ENCODE measurements at places on chromosomes 1 and 21.

DNA sequence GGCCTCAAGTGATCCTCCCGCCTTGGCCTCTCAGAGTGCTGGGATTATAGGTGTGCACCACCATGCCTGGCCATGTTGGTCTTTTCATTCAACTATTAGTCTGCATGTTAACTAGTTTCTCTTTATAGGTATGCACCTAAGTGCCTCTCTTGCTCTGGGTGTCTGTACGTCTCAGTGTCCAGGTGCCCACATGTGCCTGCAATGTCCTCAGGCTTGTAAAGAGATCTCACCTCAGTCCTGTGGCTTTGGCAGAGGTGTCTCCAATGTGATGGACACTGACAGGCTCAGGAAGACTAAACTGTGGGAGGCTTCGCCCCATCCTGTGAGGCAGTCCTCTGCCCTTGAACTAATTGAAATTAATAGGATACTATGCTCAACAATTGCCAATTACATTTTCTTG is 526.3 kb downstream of the PTPRU start:
- no peak for DNase-seq

DNA sequence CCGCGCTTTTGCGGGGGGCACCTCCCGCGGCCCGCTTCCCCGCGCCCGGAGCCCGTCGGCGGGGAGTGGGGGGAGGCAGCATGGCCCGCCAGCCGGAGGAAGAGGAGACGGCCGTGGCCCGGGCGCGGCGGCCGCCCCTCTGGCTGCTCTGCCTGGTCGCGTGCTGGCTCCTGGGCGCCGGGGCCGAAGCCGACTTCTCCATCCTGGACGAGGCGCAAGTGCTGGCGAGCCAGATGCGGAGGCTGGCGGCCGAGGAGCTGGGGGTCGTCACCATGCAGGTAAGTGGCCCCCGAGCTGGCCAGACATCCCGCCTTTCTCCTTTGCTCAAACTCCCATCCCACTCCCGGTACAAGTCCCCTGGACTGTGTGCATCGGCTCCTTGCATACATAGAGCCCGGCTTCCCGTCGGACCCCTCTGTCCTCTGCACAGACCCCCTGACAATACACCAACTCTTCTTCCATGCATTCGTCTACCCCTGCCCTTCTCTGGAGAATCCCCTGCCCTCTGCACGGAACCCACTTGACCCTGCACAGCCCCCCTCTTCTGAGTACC is 812 bp downstream of the CACHD1 start:
- DNase-seq: peak; percentile 52

- no peak for DNase-seq
Observed at GRCh38 chr1:157504646-157505045, 47.7 kb downstream of the FCRL5 start.

DNA sequence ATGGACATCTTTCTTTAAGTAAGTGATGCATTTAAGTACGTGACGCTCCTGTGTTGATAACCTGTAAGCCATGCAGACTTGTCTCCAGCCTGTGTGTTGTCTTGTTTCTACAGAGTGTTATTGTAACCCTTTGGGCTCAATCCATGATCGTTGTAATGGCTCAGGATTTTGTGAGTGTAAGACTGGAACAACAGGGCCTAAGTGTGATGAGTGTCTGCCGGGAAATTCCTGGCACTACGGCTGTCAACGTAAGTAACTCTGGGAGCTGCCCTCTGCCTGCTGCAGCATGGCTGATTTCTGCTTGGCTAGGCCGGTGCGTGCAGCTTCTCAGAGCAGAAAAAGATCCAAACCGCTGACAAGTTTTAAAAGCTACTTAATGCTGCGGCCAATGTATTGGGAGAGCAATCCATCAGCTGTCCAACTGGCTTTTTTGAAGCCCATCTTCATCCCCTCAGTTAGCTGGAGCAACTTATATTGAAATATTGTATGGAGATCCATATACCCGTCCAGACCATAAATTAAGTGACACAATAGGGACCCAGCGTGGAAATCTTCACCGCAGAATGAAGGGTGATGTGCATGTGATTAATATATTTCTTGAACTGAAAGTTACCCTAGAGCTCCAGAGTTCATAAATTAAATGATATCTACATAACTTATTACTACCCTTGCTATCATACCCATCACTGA is 295.9 kb downstream of the NTNG1 start:
- DNase-seq: no peak

- no peak for DNase-seq
Observed at GRCh38 chr1:7526867-7527732, 244.0 kb upstream of the VAMP3 start.

DNA sequence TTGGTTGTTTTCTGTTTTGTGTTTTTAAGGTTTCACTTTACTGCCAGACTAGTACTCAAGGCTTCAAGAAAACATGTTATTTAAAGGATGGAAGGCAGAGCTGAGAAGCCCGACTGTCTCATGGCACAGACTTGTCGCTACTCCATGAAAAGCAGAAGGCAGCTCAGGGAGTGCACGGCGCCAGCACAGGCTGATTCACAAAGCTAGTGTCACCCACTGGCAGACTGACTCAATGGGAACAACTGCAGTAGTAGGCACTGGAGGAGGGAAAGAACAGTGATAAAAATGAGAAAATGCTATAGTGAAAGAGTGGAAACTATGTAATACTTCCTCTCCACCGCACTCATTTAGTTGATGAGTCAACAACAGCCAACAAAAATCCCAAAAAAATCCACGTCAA is 14.7 kb downstream of the HSF2BP start:
- DNase-seq: no peak

GRCh38 chr1:117534995-117535467 is 70.8 kb upstream of the TENT5C start:
- DNase-seq: no peak

- DNase-seq: no peak
Observed at GRCh38 chr1:236530286-236530685, 6.5 kb downstream of the LGALS8 start.

- no peak for DNase-seq
Observed at GRCh38 chr1:234962340-234962989, 166.2 kb downstream of the TOMM20 start.

DNA sequence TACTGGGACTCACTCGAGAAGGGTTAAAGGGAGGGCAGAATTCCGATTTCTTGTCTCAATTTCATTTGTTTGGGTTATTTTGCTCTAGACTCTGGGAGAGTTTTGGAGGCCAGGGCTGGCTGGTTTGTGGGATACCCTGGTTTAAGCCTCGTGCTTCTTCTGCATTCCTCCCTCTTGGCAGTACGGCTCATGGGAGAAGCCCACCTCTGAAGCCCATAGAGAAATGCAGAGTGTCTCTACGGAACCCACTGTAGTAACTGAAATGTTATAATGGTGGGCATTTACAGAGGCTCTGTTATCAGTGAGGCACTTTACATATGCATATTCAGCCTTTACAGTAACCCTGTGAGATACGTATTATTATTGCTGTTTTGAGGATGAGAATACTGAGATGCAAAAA is 43.9 kb downstream of the ROR1 start:
- no peak for DNase-seq

DNA sequence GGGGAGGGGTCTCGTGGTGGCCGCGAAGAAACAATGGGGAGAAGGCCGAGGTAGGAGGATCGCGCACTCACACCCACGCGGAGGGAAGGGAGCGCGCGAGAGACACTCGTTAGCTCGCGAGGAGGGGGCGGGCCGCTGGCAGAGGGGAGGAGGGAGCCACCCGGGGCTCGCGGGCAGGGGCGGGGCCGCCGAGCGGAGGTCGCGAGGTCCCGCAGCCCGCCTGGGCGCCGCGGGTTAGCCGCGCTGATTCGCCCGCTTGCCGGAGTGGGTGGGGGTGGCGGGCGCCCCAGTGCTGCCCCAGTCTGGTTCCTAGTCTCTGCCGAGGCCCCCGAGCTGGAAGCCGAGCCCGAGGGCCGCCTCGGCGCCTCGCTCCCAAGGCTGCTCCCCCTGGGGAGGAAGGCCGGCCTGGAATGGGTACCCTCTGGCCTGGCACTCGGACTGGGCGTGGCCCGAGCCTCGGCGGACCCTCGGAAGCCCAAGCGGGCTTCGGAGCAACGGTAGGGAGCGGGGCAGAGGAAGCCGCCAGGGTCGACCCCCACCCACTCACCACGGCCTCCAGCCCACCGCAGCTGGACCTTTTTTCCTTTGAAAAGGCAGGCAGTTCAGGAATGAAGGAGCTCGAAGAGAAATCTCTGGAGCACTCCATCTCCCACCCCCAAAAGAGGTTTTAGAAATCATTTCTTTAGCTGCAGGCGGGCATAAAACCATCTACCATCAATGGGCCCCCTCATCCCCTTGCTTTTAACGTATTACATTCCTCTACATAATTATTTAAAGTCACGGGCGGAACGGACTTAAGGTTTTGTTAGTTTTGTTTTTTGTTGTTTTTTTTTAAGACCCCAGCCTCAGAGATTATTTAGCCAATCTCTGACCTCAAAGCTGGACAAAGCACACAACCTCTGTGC is 722 bp upstream of the TUT4 start:
- no peak for DNase-seq

DNA sequence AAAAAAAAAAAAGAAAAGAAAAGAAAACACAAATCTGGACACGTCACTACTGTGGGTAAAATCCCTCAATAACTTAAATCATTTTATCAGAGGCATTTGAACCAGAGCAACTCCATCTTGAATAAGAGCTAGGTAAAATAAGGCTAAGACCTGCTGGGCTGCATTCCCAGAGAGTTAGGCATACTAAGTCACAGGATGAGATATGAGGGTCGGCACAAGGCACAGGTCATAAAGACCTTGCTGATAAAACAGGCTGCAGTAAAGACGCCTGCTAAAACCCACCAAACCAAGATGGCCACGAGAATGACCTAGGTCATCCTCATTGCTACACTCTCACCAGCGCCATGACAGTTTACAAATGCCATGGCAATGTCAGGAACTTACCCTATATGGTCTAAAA is 43.6 kb upstream of the MTF1 start:
- DNase-seq: no peak

- DNase-seq: no peak
Observed at GRCh38 chr1:29266912-29267311, 30.6 kb downstream of the PTPRU start.

DNA sequence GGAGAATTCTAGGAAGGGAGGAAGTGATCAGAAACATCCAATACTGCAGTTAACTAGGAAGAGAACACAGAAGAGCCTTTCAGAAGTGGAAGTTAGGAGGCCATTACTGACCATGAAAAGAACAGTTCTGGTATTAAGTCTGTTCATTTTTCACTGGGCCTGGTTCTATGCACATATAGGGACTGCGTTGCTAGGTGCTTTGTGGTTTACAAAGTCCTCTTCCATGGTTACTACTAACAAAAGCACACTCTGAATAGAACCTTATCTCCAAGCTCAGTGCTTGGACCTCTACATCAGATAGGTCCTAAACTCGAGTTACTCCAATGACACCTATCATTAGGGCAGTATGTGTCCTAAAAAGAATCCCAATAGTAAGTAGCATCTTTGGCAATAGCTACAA is 75.4 kb downstream of the RPAP2 start:
- DNase-seq: no peak

DNA sequence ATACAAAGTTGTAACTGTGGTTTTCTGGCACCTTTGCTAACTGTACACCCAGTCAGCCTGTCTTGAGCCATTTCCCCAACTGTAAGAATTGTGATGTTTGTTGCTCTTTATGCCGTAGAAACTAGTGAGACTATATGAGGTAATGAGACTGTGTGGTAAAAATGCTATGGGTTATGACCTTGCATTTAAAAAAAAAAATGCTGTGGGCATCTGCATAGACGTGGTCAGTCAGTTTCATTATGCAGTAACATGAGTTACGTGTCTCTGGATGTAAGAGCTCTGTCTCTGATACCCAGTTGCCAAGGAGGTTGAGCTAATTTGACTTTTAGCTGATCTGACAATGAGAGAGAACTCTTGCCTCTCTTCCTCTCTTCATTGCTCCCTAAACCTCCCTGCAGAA is 80.6 kb upstream of the LAMC2 start:
- no peak for DNase-seq

- no peak for DNase-seq
Observed at GRCh38 chr1:190168116-190168892, 309.4 kb downstream of the BRINP3 start.

- DNase-seq: no peak
Observed at GRCh38 chr1:10401281-10401680, 2.4 kb downstream of the PGD start.

GRCh38 chr1:171126504-171126903 is 35.8 kb downstream of the FMO3 start:
- DNase-seq: no peak

GRCh38 chr1:241097479-241097878 is 259.5 kb downstream of the RGS7 start:
- no peak for DNase-seq

- peak; percentile 87 for DNase-seq
Observed at GRCh38 chr1:153566414-153567371, 1.0 kb upstream of the S100A2 start.

DNA sequence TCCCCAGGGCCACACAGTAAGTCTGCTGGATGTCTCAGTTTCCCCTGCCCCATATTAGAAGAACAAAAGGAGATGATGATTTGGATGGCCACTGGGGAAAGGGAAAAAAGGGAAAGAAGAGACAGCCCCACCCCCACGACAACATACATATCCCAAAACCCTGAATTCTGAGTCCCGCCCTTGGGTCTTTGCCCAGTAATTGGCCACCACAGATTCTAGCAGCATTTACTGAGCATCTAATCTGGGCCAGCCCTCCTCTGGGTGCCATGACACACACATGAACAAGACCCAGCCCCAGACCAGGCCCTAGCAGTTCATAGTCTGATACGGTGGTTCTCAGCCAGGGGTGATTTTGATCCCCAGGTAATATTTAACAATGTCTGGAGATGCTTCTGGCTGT is 5.2 kb upstream of the TTC4 start:
- DNase-seq: no peak

- peak; percentile 10 for DNase-seq
Observed at GRCh38 chr1:85230305-85230977, 29.0 kb downstream of the C1orf52 start.

GRCh38 chr1:54803761-54804470 is 2.8 kb upstream of the TTC22 start:
- no peak for DNase-seq

DNA sequence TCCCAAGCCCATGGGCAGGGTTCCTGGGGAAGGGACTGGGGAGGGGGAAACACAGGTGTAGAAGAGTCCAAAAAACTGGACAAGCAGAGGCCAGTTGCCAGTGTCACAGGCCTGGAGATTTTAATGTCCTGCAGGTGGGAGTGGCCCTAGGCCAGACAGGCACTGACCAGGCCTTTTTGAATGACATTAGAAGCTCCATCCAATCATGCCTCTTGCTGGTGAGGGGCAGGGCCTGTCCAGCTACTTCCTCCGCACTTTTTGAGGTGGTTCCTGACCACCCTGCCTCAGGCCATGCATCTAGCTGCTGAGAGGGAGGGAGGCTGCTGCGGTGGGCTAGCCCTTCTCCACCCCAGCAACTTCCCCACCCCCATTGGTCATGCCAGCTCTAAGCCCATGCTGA is 15.9 kb upstream of the KIF21B start:
- no peak for DNase-seq

GRCh38 chr1:236090741-236091147 is 25.9 kb upstream of the NID1 start:
- DNase-seq: no peak

- DNase-seq: no peak
Observed at GRCh38 chr1:54884768-54885167, 2.2 kb downstream of the DHCR24 start.

GRCh38 chr21:37224861-37225839 is 42.0 kb downstream of the VPS26C start:
- no peak for DNase-seq

All from 8988T (cell line).